Esophagus muscularis mucosa (tissue), 4 donors: ENCODE measurements at places on chromosomes 2 and 18. TPM values are rescaled to one million over a fixed set of nuclear protein-coding genes. Genes with fewer than 3 reads are reported as not detected.
A peak's percentile ranks its signal among the peaks of the same experiment; 100 is the strongest.

IL36RN gene
- not detected for total RNA-seq

EFR3B gene
- 0.83 TPM for total RNA-seq

ANKRD30BL gene
- total RNA-seq, result not detected

IL1F10 gene
- not detected for total RNA-seq

ITPRID2 gene
- 106 TPM for total RNA-seq

RBKS gene
- 0.63 TPM for total RNA-seq

GRCh38 chr2:239551206-239551605 is 150.4 kb upstream of the HDAC4 start:
- no peak overlapping the region for H3K27ac ChIP-seq
- no peaks in the 10 kb centered on the region for H3K36me3 ChIP-seq
- H3K27me3 ChIP-seq, result no peaks in the 10 kb centered on the region
- no peak overlapping the region for H3K4me3 ChIP-seq
- no peak for DNase-seq

DNA sequence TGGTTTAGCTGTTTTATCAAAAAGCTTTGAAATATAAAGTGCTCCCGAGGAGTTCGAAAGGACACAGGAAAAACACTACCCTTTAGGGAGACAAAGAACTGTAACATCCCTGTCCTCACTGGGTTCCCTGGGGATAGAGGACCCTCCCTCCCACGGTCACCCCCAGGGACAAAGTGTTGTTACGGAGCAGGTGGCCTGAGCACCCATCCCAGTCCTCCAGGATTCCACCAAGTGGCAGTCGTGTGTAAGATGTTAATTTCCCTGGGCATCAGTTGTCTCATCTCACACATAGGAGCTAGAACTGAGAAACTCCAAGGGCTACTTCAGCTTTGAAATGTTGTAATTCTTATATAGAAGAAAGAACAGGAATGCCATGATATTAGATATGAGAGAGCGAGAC is 137.7 kb downstream of the ALK start:
- H3K36me3 ChIP-seq, result no peaks in the 10 kb centered on the region
- no peaks in the 10 kb centered on the region for H3K27me3 ChIP-seq
- H3K4me1 ChIP-seq, result no peaks in the 10 kb centered on the region
- H3K4me3 ChIP-seq, result no peak overlapping the region

DNA sequence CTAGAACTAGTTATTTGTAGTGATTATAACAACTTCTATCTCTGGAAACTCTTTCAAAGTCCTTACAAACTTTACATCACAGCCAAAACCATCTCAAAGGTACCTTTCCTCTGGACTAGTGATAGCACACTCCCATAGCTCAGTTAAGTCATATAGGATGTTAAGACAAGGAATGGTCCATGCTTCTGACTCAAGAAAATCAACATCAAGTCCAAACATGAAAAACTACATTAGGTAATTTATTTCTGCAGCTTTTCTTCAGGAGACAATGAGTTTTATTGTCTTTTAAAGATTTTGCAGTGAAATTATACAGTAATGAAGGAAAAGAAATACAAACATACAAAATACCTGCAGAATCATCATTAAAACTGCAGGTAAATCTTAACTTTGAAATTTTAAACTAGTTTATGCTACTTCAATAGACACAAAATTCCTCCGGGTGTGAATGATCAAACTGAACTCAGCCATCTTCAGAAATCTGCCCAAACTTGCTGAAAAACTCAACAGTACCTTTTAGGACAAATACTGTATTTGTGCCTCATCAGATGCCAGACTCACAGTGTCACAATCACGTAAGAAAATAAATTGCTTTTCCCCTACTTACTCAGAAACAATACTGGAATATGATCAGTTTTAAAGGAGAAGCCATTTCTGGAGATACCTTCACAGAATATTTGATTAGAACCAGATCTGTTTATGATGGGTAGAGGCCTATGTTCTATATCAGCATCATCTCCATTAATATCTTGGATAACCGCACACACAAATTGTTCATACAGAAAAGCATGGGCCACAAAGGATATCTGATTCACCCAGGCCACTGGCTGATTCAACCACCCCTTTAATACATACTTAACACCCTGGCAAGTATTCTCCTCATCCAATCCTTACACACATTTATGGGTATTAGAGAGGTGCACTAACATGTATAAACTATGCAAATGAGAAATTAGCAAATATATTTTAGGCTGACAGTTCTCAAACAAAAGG is 2.6 kb downstream of the TMEM131 start:
- DNase-seq, result no peak
- no peak overlapping the region for H3K4me3 ChIP-seq
- H3K27ac ChIP-seq, result no peak overlapping the region
- no peaks in the 10 kb centered on the region for H3K36me3 ChIP-seq
- no peaks in the 10 kb centered on the region for H3K27me3 ChIP-seq

GRCh38 chr2:109442715-109443319 is 170.9 kb downstream of the SEPTIN10 start:
- DNase-seq, result no peak
- no peaks in the 10 kb centered on the region for H3K27me3 ChIP-seq
- no peak overlapping the region for H3K4me3 ChIP-seq
- peaks cover 12% of the 10 kb centered on the region for H3K4me1 ChIP-seq
- H3K36me3 ChIP-seq, result no peaks in the 10 kb centered on the region
- H3K27ac ChIP-seq, result no peak overlapping the region

DNA sequence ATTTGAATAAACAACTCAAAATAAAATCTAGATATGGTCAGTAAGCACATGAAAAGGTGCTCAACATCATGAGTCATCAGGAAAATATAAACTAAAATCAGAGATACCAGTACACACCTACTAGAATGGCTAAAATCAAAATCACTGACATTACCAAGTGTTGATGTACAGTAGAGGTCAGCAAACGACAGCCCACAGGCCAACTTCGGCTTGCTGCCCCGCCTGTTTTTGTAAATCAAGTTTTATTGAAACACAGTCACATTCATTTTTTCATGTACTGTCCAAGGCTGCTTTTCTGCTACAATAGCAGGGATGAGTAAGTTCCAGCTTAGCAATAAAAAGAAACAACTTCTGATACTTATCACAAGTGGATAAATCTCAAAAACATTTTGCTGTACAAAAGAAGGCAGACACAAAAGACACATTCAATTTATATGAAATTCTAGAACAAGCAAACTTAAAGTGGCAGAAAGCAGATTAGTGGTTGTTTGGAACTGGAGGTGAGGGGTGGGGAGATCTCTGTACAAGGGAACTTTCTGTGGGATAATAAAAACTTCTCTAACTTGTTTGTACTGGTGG is 32.1 kb downstream of the TRAK2 start:
- no peaks in the 10 kb centered on the region for H3K36me3 ChIP-seq
- H3K4me1 ChIP-seq, result peaks cover 41% of the 10 kb centered on the region
- no peak for DNase-seq
- no peak overlapping the region for H3K4me3 ChIP-seq
- no peaks in the 10 kb centered on the region for H3K27me3 ChIP-seq
- no peak overlapping the region for H3K27ac ChIP-seq

GRCh38 chr2:5035057-5035488 is 657.1 kb upstream of the SOX11 start:
- no peak overlapping the region for H3K4me3 ChIP-seq
- H3K4me1 ChIP-seq, result no peaks in the 10 kb centered on the region
- no peak for DNase-seq
- no peaks in the 10 kb centered on the region for H3K27me3 ChIP-seq
- no peaks in the 10 kb centered on the region for H3K36me3 ChIP-seq

GRCh38 chr2:46116553-46116991 is 180.6 kb upstream of the EPAS1 start:
- peaks cover 31% of the 10 kb centered on the region for H3K4me1 ChIP-seq
- no peak for DNase-seq
- no peak overlapping the region for H3K27ac ChIP-seq
- no peaks in the 10 kb centered on the region for H3K27me3 ChIP-seq

DNA sequence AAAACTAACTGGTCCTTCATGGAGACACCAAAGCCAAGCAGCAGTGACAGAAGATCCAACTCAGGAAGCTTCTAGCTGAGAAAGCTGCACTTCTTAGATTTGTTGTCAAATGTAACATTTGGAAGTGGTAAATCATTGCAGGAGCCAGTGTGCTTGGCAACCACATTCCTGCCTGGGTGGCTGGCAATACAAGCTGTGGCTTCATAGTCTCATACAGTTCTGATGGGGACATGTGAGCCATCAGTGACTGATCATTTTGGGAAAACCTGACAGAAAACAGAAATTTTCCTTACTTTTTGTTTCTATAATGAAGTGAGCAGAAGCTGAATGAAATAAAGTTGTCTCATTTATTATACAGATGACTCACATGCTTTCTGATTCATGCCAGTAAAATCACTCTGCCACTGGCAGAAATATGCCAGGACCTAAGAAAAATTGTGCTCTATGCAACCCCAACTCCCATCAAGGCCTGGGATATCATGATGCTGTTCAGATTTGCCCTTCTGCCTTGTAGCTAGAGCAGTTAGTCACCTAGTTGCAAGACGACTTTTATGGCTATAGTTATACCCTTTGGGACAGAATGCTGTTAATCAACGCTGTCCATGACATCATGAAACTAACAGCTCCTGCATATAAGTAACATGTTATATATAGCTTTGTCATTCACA is 508.1 kb downstream of the ADCYAP1 start:
- no peaks in the 10 kb centered on the region for H3K4me1 ChIP-seq
- H3K36me3 ChIP-seq, result no peaks in the 10 kb centered on the region
- DNase-seq, result no peak
- no peak overlapping the region for H3K27ac ChIP-seq
- H3K4me3 ChIP-seq, result no peak overlapping the region

GRCh38 chr2:30503695-30504052 is 56.6 kb downstream of the LCLAT1 start:
- no peak overlapping the region for H3K27ac ChIP-seq
- peaks cover 23% of the 10 kb centered on the region for H3K4me1 ChIP-seq
- H3K36me3 ChIP-seq, result no peaks in the 10 kb centered on the region

GRCh38 chr2:227351639-227352038 is 26.6 kb downstream of the MFF start:
- no peaks in the 10 kb centered on the region for H3K4me1 ChIP-seq
- no peaks in the 10 kb centered on the region for H3K27me3 ChIP-seq
- no peak overlapping the region for H3K4me3 ChIP-seq
- peaks cover 14% of the 10 kb centered on the region for H3K36me3 ChIP-seq
- no peak for DNase-seq

DNA sequence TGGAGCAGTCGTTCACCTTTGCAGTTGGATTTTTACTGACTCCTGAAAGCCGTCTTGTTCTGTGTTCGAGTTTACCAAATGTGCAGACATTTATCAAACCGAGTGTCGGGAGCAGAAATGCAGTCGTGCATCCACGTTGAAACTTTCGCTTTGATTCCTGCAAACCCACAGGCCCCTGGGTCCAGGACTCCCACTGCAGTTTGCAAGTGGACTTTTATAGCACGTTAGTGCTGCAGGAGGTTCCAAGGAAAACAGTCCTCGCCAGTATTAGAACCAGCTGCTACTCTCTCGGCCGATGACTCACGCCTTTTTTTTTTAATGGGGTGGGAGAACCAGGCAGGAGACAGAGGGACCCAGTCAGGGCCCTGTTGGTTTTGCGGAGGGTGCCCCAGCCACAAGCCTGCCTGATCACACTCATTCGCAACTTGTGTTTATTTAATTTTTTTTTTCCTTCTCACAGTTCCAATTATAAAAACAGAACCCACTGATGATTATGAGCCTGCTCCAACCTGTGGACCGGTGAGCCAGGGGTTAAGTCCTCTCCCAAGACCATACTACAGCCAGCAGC is 90.1 kb downstream of the NFATC1 start:
- H3K4me3 ChIP-seq, result no peak overlapping the region
- peaks cover 58% of the 10 kb centered on the region for H3K36me3 ChIP-seq
- DNase-seq, result no peak
- H3K27me3 ChIP-seq, result no peaks in the 10 kb centered on the region

GRCh38 chr2:121735518-121736074 is 1.1 kb downstream of the NIFK start:
- peak overlapping the region; percentile 78 for H3K27ac ChIP-seq
- no peak for DNase-seq
- H3K27me3 ChIP-seq, result no peaks in the 10 kb centered on the region

- no peak overlapping the region for H3K4me3 ChIP-seq
- no peaks in the 10 kb centered on the region for H3K27me3 ChIP-seq
- no peaks in the 10 kb centered on the region for H3K36me3 ChIP-seq
- H3K4me1 ChIP-seq, result no peaks in the 10 kb centered on the region
Observed at GRCh38 chr18:71252351-71252865, 963.6 kb downstream of the SOCS6 start.

DNA sequence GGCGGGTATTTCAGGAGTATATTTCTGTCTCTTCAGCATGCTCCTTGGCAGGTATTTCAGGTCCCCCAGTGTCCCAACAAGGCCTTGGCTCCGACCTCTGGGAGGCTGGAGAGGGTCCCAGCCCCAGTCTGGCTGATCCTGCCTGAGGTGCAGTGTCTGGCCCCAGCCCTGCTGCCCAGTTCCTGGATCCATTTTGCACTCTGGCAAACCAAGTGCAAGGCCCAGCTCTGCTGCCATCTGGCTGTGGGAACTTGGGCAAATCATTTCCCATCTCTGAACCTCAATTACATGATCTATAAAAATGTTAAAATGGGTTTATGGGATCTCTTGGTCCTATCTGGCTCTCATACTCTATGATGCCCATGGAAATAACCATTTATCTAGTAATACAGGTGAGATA is 63.6 kb downstream of the ZBTB7C start:
- H3K4me3 ChIP-seq, result no peak overlapping the region
- no peak for DNase-seq
- H3K27ac ChIP-seq, result no peak overlapping the region
- no peaks in the 10 kb centered on the region for H3K27me3 ChIP-seq

DNA sequence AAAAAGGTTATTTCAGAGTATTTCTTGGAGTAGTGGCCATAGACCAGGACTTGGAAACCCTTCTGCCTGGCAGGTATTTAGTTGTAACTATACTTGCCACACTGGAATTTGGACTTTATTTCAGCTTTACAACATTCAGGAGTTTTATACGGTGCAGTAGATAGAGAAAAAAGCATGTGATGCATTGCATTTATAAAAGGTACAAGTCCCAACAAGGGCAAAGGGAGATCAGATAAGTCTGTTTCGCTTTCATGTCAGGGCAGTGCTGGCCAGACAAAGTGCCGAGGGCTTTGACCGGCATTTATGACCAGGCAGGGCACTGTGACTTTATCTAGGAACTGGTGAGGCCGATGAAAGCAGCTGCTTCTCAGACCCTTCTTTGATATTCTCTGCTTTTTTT is 145.4 kb downstream of the RTN4 start:
- H3K4me3 ChIP-seq, result no peak overlapping the region
- H3K27ac ChIP-seq, result no peak overlapping the region
- no peaks in the 10 kb centered on the region for H3K27me3 ChIP-seq
- no peaks in the 10 kb centered on the region for H3K36me3 ChIP-seq
- DNase-seq, result no peak

GRCh38 chr18:76496194-76496890 is 1.3 kb upstream of the ZNF516 start:
- no peaks in the 10 kb centered on the region for H3K36me3 ChIP-seq
- H3K4me3 ChIP-seq, result peak overlapping the region; percentile 89
- H3K4me1 ChIP-seq, result peaks cover 10% of the 10 kb centered on the region
- no peak for DNase-seq

- H3K27me3 ChIP-seq, result no peaks in the 10 kb centered on the region
- no peaks in the 10 kb centered on the region for H3K4me1 ChIP-seq
- H3K4me3 ChIP-seq, result no peak overlapping the region
Observed at GRCh38 chr2:212227755-212228154, 310.8 kb downstream of the ERBB4 start.

- H3K4me1 ChIP-seq, result no peaks in the 10 kb centered on the region
- H3K36me3 ChIP-seq, result peaks cover 88% of the 10 kb centered on the region
- no peak for DNase-seq
- no peaks in the 10 kb centered on the region for H3K27me3 ChIP-seq
- H3K27ac ChIP-seq, result no peak overlapping the region
Observed at GRCh38 chr2:95109260-95109659, 12.3 kb downstream of the MRPS5 start.

GRCh38 chr2:190912726-190913125 is 32.1 kb downstream of the GLS start:
- H3K27me3 ChIP-seq, result no peaks in the 10 kb centered on the region
- H3K27ac ChIP-seq, result no peak overlapping the region
- H3K4me3 ChIP-seq, result no peak overlapping the region
- no peaks in the 10 kb centered on the region for H3K36me3 ChIP-seq
- DNase-seq, result no peak
